ENCODE measurements at places on chromosomes 4 and X.

DNA sequence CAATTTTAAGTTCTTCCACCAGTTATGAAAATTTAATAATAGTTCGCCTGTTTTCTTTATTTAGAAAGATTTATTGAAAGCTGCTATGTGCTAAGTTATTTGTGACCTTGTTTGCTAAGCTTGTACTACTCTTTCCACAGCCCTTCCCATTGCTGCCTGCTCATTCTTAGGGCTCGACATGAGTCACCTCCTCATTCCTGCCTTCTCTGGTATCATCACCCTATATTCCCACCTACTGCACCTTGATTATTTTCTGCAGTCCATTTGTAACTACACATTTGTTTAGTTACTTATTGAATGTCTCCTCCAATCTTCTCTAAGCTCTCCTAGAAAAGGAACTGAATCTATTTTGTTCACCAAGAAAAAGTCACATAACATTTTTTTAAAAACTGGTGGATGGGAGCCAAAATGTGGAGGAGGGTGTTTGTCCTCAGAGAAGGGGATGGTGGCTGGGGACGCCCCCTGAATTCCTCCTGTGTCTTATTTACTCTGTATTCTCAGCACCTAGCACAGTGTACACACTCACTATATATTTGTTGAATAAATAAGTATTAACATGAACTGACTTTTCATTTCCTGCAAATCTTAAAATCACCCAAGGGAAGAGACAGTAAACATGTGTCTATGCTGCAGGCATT is 3.7 kb upstream of the RAB9A start:
- DNase-seq: no peak

DNA sequence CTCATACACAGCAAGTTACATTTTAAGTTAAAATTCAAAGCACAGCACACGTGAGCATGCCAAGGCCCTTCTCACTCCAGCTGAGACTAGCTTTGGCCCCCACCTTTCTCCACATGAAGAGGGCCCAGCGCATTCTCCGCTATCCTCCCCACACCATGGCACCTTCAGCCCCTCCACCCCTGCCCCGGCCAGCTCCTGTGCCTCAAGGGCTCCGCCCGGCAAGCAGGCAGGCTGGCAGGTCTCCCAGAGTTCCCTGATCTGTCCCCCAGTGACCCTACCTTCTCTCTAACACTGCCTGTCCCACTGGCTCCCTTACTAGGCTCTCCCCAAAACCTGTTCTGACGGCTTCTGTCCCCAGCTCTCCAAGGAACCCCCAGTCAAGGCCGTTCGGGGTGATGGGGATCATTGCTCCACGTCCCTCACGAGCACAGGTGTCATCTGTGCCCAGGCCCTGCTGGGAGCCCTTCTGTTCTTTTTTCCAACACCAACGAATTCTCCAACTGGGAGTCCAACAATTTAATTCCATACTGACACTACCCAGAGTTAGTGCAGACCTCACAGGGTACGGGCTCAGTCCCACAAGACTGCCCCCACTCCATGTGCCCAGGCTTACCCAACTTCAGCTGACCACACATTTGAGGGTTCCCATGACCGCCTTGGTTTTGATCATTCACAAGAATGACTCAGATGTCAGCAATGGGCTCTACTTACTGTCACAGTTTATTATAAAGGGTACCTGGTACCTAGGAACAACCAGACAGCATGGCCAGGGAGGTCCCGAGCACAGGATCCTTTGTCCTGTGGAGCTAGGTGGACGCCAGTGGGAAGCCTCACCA is 4.2 kb downstream of the LETM1 start:
- no peak for DNase-seq

DNA sequence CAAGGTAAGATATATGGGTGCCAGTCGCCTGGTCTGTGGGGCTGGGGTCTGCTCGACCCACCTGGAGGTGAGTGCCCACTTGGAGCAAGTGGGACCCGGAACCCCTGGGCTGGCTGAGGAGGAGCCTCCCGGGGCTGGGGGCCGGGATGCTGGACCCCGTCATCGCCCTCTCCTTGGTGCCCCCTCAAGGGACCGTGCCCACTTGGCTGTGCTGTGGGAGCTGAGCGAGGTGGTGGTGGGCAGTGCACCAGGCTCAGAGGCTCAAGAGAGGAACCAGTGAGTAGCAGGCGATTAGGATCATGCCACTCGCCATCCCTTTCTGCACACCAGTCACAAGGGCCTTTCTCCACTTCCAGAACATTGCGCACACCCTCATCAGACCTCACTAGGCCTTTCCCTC is 203.8 kb upstream of the PSAPL1 start:
- DNase-seq: no peak

GRCh38 chr4:148454835-148455234 is 12.6 kb upstream of the NR3C2 start:
- DNase-seq: no peak

DNA sequence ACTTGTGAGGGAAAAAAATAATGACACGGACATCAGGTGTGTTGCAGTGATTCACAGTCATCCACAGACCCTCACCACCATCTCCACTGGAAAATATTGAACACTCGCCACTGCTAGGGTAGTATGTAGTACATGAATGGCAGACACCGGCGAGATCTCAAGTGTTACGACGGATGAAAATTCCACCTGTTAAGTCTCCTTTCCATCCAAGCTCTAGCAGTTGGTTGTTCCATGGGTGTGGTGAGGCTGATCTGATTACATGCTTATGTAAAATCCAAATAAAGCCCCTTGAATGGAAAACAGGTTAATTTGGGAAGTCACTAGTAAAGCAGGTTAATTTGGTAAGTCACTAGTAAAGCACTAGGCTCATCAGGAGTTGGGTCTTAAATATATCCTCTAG is 1.1 kb upstream of the ARMCX4 start:
- DNase-seq: no peak

DNA sequence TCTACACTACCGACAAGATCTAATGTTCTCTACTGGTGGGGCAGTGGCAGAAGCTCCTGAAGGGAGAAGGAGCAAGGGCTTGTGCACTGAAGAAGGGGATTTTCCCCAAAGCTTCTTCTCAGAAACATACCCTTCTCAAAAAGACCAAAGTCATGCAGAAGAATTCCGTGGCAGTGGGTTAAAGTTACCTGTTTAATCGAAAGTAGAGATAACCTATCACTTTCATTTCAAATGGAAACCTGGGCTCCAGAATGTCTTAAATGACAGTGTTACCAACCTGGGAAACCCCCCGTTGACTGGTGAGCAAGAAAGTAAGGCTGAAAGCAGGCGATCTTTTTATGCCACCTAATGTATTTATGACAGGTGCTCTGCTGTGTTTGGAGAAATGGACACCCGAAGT is 92.5 kb upstream of the TEX13D start:
- DNase-seq: peak; percentile 26

GRCh38 chr4:134537701-134538100 is 336.1 kb upstream of the PABPC4L start:
- DNase-seq: no peak

DNA sequence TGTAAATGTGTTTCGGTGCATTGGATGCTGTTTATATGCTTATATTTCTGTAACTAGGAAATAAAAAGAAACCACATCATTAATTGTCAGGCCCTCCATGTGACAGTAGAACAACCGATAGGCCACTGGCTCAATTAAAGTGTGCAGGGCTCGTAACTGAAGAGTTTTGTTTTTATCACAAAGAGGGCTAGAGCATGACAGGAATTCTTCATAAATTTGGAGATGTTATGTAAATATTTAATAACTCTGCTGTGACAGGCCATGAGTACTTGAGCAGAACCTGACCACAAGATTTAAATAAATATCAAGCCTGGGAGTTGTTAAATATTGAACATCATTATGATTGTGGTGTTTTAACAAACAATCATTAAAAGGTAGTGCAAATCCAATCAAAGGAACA is 55.9 kb downstream of the MID1 start:
- no peak for DNase-seq

DNA sequence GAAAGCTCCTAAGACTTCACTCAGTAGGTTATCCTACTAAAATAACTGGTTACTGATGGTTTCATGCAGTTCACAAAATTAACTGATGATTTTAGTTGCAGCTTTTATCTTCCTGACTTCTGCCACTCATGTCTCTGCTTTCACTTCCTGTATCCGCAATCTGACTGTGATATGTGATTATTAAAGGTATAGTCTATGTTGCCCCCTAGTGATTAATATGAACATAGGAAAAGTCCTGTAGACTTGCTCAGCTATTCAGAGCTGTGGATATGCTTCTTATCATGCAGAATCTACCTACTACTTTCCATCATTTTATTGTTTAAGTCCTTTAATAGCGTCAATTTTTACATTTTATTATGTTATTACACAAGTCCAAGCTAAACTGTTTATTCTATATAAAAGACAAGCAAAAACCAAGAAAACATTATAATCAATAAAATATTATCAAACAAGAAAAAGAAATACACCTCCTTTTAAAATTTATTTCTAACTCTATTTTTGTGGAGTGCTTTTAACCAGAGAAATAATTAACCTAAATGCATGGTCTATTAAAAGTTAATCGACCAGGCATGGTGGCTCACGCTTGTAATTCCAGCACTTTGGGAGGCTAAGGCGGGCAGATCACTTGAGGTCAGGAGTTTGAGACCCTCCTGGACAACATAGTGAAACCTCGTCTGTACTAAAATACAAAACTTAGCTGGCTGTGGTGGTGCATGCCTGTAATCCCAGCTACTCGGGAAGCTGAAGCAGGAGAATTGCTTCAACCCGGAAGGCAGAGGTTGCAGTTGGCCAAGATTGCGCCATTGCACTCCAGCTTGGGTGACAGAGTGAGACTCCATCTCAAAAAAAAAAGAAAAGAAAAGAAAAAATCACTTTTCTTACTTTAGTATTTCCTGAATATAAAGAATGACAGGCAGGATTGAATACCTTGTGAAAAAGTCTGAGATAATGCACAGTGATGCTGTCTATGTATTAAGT is 40.4 kb upstream of the TLR2 start:
- no peak for DNase-seq

DNA sequence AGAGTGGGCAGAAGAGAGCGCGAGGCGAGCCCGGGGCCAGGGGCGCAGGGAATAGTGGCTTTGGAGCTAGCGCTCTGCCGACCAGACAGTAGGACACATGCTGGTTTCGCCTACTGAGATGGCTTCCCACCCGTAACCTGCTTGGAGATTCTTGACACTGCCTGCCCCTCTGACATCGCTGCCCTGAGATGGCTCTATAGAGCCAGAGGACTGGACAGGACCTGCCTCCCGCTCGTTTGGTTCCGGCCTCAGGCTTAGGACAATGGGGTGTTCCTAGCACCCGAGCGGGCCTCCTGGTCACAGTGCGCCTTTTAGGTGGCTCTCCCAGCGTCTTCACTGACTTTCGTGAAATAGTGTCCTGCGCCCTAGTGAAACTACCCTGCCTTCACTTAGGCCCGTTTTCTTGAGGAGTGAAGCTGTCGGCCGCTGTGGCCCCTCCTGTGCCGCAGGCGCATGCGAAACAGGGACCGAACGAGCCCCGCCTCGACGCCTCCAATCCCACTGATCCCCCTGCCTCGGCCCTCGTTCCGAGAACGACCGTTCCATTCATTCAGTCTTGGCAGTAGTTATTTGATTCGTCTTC is 608 bp downstream of the TAF1 start:
- peak; percentile 5 for DNase-seq

DNA sequence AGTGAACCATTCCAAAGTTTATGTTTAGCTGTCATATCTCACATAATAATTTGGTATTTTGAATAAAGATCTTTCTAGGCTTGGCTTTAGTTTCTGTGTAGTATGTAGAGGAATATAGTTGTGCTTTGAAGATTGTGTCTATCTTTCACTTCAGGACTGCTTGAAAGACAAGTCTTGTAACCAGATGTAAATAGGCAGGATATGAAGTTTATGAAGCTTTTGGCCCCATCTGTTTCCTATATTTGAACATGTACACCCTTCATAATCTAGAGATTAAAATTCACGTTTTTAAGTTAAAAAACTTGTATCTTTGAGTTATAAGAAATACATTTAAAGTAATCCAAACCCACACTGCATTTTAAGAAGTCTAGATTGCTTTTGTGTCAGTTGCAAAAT is 11.7 kb upstream of the FREM3 start:
- DNase-seq: no peak

DNA sequence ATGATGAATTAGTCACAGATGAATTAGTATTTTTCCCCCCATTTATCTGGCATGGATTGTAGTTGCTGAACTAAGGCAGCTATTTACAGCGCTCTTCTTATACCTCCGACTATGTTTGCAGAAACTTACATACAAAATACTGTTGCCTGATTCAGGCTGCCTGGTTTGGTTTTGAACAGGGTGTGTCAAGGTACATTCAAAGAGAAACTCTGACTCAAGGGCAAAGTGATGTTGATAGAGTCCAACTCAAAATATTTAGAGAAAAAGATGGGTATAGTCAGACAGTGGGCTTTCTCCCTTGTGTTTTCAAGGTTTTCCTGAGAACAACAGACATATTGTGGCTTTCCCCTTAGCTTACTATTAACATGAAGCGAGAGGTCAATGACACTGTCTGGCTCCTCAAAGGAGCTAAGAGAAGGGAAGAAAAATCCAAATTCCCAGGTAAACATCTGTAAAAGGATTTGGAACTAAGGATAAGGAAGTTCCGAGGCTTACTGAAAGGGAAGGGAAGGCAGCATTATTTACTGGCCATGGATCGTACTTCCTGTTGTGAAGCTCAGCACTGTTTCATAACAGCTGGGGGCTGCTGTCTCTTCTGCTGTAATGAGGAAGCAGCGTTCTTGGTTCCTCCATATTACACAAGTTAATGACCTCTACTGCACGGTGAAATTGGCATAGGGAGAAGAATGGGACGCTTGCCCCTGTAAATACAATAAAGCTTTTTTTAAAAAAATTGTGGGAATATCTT is 30.9 kb downstream of the FAM9C start:
- DNase-seq: no peak

- no peak for DNase-seq
These were observed 33.8 kb downstream of the TNIP3 start for GRCh38 chr4:121130326-121130660.

GRCh38 chrX:63430026-63430425 is 78.9 kb upstream of the SPIN4 start:
- DNase-seq: no peak

DNA sequence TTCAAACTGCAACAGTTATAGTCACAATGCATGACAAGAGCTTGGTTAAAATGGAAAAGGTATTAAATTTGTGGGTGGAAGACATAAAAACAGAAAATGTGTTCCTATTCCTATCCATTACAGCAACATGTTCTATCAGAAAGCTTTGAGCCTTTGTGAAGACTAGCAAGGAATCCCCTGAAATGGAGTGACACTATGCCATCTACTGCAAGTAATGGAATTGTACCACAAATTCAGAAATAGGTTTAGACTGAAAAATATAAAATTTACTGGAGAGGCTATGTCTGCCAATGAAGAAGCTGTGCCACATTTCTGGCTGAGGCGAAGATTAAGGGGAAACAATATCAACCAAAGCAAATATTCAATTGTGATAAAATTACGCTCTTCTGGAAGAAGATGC is 247.9 kb downstream of the ADAM29 start:
- no peak for DNase-seq

Data from stimulated activated CD4-positive, alpha-beta T cell treated with anti-CD3 and anti-CD28 coated beads, Interleukin-2, amount 100 ng/mL, for 48 hours (primary cell).